Amniotic epithelial cell (primary cell): ENCODE measurements at places on chromosomes 7 and 10.

DNA sequence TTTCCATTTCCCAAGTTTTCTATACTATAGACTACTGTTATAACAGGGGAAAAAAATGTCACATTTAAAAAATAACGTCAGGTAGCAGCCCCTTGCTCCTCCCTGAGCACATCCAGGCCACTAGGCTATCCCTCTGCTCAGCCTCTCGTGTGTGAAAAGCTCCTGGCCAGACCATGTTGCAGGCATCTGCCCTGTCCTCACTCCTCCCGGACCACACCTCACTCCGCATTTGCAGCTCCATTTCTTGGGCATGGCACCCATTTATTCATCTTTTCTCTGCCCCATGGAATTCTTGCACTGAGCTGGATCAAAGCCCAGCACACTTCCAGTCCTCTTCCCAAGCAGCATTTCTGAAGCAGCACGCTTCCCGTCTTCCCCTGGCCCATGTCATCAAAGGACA is 1.4 kb upstream of the GDF2 start:
- DNase-seq, result no peak

DNA sequence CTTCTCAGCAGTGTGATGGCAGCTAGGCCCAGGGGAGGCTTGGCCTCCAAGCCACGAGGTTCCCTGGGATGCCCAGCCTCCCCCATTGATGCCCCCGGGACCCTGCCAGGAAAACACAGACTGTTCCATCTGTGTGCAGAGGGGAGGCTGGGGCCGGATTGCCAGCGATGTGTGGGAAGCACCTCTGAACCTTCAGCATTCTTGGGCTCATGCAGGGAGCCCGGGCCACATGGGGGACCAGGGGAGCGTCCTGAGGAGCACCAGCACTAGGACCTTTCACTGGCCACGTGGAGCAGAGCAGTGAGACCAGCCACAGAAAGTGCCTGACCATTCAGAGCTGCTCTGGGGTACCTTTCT is 2.6 kb downstream of the IMPDH1 start:
- DNase-seq, result no peak

DNA sequence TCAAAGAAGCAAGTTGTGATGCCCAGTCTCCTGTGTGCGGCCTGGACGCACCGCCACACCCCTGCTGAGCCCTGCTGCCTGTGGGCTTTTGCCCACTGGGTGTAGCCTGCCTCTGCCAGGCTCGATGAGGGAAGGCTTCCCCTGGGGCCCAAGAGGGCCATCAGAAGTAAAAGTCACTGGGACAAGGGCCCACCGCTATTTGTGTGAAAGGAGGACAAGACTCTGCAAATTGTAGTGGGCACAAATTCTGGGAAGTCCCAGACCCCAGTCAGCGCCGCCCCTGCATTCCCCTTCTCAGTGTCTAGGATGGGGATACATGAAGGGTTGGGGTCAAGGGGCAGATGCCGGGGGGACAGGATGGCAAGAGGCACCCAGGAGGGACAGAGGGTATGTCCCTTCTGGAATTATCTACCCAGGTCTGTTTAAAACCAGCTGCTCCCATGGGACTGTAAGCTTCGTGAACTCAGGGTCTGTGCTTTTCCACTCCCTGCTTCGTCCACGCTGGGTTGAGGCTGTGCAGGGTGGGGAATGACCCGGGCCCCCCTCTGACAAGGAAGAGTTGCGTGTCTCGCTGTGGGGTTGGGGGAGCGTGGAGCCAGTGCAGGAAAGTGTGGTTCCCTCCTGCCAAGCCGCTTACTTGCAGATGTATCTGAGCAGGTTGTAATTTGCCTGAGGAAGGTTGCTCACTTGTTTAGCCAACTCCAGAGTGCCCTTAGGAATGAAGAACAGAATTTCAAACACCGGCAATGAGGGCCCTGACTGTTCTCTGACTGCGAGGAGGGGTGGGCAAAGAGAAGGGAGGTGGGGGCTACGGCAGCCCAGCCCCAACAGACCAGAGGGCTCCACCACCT is 147.2 kb downstream of the MAPK8 start:
- no peak for DNase-seq

DNA sequence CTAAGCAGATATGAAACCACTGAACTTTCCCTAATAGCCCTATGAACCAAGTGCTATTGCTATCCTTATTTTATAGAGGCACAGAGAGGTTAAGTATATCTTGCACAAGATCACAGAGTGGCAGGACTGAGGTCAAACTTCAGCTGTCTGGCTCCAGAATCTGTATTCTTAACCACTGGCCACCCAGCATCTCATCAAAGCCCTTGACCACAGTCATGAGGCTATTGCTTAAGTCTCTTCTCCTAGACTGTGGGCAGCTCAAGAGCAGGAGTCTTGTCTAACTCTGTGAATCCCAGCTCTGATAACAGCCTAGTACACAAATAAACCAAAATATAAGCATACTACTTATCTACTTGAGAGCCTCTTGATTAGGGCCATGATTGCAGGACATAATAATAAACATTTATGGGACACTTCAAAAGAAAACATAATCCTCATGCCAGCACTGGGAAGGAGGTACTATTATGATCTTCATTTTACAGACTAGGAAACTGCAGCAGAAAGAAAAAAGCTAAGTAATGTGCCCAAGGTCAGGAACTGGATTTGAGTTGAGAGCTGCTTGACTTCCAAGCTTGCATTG is 22.4 kb upstream of the SMC3 start:
- peak; percentile 99 for DNase-seq

- no peak for DNase-seq
These were observed 15.7 kb downstream of the SLK start for GRCh38 chr10:103982639-103983038.
